Activated CD4-positive, alpha-beta T cell treated with anti-CD3 and anti-CD28 coated beads for 36 hours (primary cell): ENCODE measurements at places on chromosomes 7 and 10. TPM values are rescaled to one million over a fixed set of nuclear protein-coding genes. Genes with fewer than 3 reads are reported as not detected.

DNA sequence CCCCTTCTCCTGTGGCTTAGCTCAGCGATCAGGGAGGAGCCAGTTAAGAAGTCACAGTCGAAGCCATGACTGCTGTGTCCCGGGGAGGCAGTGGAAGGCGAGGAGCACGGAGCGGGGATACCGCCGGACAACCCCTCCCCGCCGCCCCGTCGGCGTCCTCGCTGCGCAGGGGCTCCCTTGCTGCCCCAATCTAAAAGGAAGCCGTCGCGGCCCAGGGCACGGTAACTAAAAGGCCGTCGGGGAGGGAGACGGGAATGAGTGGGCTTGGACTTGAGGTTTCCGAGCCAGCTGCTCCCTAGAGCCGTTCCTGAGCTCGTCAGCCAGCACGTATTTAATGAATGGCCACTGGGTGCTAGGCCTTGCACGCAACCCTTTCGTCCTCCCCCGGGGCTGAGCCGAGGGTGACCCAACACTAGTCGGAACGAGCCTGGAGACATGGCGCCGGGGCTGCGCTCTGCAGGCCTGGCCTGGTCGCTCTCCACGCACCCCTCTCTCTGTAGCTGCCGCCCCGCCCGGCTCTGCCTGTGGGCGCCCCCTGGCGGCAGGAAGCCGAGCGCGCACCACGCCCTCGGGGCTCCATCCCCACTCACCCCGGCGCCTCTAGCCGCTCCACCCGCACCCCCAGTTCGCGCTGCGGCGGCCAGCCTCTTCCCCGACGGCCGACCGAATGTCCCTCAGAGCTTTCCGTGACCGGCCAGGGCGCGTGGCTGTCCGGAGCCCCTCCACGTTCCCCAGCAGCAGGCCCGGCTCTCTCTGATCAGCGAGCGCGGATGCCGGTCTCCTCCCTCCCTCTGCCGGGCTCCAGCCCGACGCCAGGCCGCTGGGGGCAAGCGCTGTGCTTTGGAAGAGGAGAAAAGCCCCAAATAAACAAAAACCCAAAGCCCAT lies 29.3 kb upstream of the KCNK18 start:
- peak; percentile 85 for DNase-seq

- no peak for DNase-seq
Observed at GRCh38 chr7:26600411-26600810, 264.0 kb downstream of the SKAP2 start.

- DNase-seq, result peak; percentile 5
Observed at GRCh38 chr10:58143944-58144343, 123.8 kb downstream of the IPMK start.

DNA sequence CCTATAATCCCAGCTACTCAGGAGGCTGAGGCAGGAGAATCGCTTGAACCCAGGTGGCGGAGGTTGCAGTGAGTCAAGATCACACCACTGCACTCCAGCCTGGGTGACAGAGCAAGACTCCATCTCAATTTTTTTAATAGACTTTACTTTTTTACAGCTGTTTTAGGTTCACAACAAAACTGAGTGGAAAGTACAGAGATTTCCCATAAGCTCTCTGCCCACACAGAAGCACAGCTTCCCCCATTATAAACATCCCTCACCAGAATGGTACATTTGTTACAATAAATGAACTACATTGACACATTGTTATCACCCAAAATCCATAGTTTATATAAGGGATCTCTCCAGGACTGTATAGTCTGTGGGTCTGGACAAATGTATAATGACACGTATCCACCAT lies 14.6 kb upstream of the PRRT4 start:
- DNase-seq, result no peak

GRCh38 chr7:2983586-2983985 lies 60.1 kb downstream of the CARD11 start:
- no peak for DNase-seq

DNA sequence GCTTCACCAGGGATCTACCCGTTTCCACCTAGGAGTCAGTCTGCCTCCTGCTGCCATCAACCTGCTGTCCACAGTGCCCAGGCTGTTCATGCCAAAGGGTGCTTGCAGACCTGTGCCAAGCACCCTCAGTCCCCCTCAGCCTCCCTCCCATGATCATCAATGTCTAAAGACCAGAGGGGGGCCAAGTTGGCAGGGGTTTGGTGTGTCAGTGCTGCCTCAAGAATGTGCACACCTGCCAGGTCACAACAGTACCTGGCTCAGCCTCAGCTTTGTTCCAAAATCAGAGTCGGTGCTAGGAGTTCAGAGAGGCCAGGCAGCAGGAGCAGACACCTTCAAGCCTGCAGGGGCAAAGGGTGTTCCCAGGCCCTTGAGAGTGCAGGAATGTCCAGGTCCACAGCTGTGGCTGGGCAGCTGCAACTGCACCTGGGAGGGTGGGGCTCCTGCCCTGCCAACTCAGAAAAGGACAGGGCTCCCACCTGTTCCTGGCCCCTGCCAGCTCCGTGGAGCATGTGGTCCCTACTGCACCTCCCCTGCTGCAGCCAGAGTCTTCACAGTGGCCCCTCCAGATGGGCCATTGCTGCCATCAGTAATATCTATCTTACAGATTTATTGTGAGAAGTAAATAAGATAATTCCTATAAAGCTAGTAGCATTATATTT lies 219.5 kb downstream of the POLR1F start:
- DNase-seq, result no peak

The MKX gene
- 0.53 TPM for total RNA-seq

The WEE2 gene
- not detected for total RNA-seq

The ASZ1 gene
- total RNA-seq, result not detected

The COL17A1 gene
- not detected for total RNA-seq

The PON1 gene
- not detected for total RNA-seq

The CRYGN gene
- 0.11 TPM for total RNA-seq

The NPFFR1 gene
- not detected for total RNA-seq

The SGCE gene
- 0.39 TPM for total RNA-seq

The DBNL gene
- total RNA-seq, result 106 TPM

The CLDN15 gene
- 17.2 TPM for total RNA-seq
